Stimulated activated CD4-positive, alpha-beta T cell treated with anti-CD3 and anti-CD28 coated beads, Interleukin-1b, Interleukin-23, amount 100 ng/mL, for 4 hours (primary cell): ENCODE measurements at places on chromosomes 12 and 14.

GRCh38 chr14:33206981-33207380, 268.3 kb downstream of the NPAS3 start:
- DNase-seq: no peak

DNA sequence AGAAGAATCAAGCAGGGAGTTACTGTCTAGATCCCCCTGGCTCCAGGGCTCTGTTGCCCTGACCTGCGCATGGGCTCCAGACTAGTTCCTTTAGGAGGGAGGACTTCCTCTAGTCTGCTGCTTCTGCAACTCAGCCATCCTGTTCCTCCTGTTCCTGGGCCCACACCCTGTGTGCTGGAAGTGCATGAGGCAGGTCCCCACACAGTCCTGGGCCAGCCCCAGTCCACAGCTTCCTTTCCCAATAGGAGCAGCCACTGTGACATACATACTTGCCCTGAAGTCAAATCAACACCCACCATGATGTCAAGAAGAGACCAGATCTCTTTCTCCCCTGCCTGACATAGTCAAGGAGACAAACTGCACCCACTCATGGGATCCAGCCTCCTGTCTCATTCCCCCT, 1.3 kb downstream of the SDR9C7 start:
- DNase-seq: no peak

- no peak for DNase-seq
Observed at GRCh38 chr14:95667249-95667693, 19.0 kb upstream of the TCL1B start.

DNA sequence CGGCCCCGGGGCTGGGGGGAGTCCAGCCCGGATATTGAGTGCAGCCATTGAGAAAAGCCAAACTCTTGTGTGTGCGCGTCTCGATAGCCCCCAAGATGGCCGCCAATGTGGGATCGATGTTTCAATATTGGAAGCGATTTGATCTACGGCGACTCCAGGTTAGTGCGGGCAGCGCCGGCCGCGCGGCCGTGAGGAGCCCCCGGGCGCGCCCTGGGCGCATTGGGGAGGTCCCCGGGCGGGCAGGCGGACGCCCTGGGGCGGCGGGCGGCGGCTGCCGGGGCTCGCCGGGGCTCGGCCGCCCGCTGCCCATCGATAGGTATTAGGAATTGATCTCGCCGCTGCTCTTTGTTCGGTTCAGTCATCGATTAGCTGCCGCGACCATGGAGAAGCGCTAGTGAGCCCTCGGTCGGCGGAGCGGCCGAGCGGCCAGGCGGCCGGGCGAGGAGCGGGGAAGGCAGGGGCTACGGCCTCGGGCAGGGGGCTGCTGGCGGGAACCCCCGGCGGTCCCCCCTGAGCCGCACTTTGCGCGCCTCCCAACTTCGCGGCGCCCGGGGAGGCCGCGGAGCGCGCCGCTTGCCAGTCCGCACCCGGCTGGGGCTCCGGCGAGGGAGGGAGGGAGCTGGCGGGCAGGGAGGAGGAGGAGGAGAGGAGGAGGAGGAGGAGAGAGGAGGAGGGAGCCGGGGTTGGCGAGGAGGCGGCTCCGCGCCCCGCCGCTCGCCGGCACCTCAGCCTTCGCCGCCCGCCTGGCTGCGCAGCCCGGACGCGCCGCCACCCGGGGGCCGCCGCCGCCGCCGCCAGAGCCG, 113.9 kb upstream of the MYL2 start:
- no peak for DNase-seq

DNA sequence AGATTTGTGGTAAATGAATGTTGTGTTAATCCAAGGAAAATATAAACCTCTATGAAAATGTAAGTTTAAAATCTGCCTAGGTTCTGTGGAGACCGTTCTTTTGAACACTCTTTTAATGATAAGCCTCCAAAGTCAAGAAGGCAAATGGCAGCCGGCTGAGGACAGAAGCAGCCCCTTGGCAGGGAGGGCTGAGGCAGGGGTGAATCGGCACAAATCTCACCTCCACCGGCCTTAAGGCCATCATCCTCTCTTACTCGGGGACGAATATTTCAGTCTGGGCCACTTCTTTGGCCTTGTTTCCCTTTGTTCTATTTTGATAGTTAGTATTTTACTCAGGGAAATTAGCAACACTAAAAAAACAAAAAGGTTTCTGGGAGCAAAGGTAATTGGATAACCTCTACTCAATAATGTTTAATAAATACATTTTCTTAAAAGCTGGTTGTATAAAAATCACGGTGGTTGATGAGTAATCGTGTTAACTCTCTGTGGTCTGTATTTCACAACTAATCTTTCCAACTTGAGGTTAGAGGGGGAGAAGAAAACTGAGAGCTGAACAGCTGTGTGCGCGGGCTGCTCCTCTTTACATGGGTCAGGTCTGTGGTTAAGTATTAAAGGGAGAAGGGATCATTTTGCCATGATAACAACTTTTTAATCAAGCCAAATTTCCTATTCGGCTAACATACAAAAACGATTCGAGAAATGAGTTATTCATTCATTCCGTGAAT, 18.6 kb downstream of the LGMN start:
- DNase-seq: no peak
